ENCODE measurements at places on chromosomes 7 and 10. TPM values are rescaled to one million over a fixed set of nuclear protein-coding genes. Genes with fewer than 3 reads are reported as not detected.

AVPI1 gene
- 56.5 TPM for polyA plus RNA-seq

TAS2R3 gene
- 0.15 TPM for polyA plus RNA-seq

GRCh38 chr7:94374721-94375566 is 19.8 kb upstream of the COL1A2 start:
- peak overlapping the region; percentile 88 for H3K27ac ChIP-seq
- H3K4me3 ChIP-seq = no peak overlapping the region
- DNase-seq = peak; percentile 68
- no peaks in the 10 kb centered on the region for H3K36me3 ChIP-seq

GRCh38 chr7:2003451-2003930 is 229.3 kb downstream of the MAD1L1 start:
- DNase-seq = no peak
- no peaks in the 10 kb centered on the region for H3K27me3 ChIP-seq
- no peaks in the 10 kb centered on the region for H3K4me1 ChIP-seq
- H3K4me3 ChIP-seq = no peak overlapping the region
- H3K36me3 ChIP-seq = peaks cover 5% of the 10 kb centered on the region
- H3K27ac ChIP-seq = no peak overlapping the region

GRCh38 chr7:149126662-149127266 is 640 bp upstream of the ZNF425 start:
- H3K27ac ChIP-seq = peak overlapping the region; percentile 99
- peaks cover 5% of the 10 kb centered on the region for H3K36me3 ChIP-seq
- no peaks in the 10 kb centered on the region for H3K27me3 ChIP-seq
- H3K4me1 ChIP-seq = no peaks in the 10 kb centered on the region
- H3K4me3 ChIP-seq = peak overlapping the region; percentile 100
- peak; percentile 23 for DNase-seq
